Chondrocyte (in vitro differentiated cells): ENCODE measurements at places on chromosomes 3 and 15.

DNA sequence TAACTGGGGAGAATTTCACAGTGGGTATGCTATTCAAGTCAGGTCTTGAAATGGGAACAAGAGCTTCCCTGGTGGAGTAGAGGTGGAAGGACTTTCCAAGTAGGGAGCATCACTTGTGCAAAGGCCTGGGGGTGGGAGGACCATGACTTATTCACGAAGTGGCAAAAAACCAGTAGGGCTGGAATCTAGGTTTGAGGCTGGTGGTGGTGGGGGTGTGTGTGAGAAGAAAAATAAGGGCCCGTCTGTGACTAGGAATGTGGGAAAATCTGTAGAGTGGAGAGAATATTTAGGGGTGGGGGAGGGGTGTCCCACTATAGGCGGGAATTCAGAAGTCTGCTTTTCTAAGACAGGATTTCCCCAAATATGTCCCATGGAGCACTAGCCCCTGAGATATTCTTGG, 271.9 kb upstream of the TBL1XR1 start:
- no peak for DNase-seq

GRCh38 chr3:195012571-195012970, 258.4 kb downstream of the XXYLT1 start:
- DNase-seq = no peak

DNA sequence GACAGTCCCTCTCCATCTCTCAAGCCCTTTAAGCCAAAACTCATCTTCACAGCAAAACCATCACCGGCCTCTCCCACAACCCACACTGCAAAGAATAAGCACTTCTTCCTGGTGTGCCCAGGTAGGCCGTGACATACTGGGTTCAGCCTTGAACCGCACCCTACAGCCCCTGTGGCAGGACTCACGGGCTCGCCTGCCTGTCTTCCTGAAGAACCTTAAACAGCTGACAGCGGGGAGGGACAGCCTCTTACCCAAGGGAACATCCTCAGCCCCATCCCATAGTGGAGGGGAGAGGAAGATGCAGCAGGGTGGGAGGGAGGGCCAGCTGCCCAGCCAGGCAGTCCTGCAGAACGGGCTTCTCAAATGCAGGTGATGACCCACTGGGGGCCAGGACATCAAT, 40.2 kb downstream of the TBC1D2B start:
- DNase-seq = no peak

- no peak for DNase-seq
Measured at GRCh38 chr3:152230370-152230769, 38.4 kb upstream of the MBNL1 start.

DNA sequence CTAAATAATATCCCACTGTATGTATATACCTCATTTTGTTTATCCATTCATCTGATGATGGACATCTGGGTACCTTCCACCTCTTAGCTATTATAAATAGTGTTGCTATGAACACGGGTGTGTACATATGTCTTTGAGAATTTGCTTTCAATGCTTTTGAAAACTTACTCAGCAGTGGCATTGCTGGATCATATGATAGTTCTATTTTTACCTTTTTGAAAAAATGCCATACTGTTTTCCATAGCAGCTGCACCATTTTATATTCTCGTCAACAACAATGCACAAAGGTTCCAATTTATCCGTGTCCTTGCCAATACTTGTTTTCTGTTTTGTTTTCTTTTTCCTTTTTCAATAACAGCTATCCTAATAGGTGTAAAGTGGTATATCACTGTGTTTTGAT, 77.1 kb downstream of the PEAK1 start:
- no peak for DNase-seq
